Stimulated activated CD8-positive, alpha-beta memory T cell treated with anti-CD3 and anti-CD28 coated beads, Interleukin-2, amount 100 ng/mL, for 1 hour (primary cell): ENCODE measurements at places on chromosomes 1 and 21.

GRCh38 chr1:55088413-55088812 lies 49.1 kb downstream of the PCSK9 start:
- DNase-seq, result no peak

DNA sequence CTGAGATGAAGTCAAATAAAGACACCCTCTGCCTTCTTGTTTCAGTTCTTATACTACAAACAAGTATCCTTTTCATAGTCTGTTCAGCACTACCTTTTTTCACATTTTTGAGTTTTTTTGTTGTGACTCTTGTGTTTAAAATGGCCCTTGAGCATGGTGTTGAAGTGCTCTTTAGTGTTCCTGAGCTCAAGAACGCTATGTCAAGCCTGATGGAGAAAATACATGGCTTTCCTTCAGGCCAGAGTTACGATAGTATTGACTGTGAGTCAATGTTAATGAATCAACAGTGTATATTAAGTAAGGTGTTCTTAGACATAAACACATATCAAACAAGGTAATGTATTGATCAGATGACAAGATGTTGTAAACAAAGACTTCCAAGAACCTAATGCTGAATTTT lies 12.7 kb downstream of the RNPC3 start:
- no peak for DNase-seq

DNA sequence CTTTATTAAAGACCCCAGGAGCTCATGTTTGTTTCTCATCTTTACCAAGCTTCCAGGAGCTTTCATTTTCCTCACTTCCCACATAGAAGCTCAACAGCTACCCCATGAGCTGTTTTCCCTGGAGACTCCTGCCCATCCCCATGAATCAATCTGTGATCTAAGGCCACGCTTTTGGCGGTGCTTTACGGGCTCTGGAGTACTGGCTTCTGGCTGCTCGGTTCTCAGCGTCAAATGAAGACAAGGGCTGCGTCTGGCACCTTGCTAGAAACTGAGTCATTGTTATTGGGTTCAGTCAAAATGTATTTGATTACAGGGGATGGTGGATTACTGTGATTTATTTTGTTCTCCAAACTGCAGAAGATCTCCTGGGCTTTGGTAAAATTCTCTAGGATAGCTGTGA lies 39.9 kb downstream of the ACP6 start:
- no peak for DNase-seq

DNA sequence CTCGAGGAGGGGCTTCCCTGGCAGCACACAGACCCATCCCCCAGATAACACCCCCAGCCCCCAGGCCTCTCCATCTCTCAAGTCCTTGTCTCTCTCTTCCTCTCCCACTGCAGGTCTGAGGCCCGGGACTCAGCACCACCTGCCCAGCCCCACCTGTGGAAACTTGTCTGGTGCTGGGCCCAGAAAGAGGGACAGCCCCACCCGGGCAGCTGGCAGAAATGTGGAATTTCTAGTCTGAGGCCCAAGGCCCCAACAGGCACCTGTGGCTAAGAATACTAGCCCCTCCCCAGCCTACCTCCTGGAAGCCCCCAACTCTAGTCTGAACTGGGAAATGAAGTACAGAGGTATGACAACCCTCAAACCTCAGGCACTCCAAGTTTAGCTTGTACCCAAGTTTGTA lies 15.4 kb downstream of the TTC39A start:
- DNase-seq, result no peak

- no peak for DNase-seq
Observed at GRCh38 chr1:18830596-18830995, 28.9 kb downstream of the TAS1R2 start.

DNA sequence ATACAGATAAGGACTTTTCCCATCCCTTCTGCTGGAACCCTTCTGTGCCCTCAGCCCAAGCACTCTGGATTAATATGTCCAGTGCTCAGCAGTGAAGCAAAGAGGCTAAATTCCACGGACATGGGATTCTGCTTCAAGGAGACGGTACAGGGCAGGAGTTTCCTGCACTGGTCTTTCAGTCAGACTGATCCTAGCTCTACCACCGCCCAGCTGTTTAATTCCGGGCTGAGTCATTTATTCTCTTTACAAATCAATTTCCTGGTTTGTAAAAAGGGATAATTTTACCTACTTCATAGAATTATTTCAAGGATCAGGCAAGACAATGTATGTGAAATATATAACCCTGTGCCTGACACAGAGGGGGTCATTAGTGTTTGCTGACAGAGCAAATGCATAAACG lies 41.6 kb upstream of the NRDC start:
- DNase-seq, result no peak

DNA sequence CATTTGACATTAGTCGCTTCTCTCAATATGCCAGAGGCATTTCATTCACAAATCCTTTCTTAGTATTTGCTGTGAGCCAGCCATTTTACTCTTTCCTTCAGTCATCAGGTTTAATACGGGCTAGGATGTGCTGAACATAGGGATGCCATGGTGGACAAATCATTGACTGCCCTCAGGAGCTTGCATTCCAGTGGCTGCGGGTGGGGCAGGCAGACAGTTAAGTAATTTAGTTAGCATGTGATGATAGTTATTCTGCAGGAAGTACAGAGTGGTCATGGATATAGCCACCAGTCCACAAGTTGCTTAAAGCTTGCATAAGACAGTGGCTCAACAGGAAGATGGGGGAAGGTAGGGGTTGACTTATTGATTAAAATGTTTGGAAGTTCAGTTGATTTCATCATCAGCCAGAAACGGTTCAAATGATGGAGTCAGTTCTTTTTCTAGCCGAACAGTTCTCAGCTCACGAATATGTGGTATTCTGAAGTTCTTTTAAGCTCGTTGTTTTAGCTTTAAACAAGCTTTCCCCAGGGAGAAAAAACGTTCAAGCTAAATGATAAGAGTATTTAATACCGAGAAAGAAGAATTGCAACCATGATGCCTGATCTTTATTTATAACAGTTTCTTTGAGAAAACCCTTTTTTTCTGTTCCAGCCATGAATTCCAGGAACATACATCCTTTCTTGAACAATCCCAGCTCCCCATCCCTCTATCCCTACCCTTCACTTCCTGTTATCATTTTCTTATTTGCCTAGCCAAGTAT lies 1.4 kb downstream of the SLC22A15 start:
- no peak for DNase-seq

DNA sequence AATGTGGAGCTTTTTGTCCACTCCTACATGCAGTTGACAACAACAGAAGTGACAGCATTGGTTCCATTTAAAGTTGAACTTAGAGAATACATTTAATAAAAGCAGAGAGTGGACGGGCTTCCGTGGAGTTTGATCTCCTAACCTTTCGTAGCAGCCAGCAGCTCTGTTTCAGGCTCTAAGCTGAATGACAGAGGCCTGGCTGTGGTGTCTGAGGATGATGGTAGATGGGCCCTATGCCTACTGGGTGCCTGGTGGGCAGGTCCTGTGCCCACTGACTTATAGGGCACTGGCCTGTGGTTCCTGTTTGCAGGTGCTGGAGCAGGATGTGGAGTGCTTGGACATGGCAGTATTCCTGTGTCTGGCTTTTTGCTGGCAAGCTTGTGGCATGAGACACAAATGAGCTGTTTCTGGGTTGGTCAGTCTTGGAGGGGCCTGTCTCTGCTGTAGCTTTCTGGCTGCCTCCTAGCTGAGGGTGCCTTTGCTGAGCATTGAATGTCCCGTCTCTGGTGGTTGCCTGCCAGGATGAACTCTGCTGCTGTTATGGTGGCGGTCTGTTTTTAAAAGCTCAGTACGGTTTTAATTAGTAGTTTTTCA lies 54.6 kb downstream of the PRDM2 start:
- no peak for DNase-seq

DNA sequence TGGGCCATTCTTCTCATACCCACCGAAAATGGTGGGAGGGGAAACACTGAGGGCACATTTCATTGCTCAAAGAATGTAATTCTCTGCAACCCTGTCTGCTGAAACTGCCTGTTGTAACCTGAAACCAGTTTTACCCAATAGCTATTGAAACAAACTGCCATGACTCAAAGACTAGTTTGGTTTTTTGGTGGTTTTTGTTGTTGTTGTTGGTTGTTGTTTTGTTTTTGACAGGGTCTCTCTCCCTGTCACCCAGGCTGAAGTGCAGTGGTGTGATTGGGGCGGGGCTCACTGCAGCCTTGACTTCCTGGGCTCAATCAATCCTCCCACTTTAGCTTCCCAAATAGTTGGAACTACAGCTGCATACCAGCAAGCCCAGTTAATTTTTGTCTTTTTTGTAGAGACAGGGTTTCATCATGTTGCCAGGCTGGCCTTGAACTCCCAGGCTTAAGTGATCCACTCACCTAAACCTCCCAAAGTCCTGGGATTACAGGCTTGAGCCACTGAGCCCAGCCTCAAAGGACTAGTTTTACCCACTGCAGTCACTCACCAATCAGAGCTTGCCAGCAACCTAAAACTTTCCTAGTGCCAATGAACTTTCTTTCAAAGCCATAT lies 2.1 kb upstream of the IPP start:
- no peak for DNase-seq

GRCh38 chr1:40383095-40383487 lies 9.6 kb downstream of the SMAP2 start:
- no peak for DNase-seq

DNA sequence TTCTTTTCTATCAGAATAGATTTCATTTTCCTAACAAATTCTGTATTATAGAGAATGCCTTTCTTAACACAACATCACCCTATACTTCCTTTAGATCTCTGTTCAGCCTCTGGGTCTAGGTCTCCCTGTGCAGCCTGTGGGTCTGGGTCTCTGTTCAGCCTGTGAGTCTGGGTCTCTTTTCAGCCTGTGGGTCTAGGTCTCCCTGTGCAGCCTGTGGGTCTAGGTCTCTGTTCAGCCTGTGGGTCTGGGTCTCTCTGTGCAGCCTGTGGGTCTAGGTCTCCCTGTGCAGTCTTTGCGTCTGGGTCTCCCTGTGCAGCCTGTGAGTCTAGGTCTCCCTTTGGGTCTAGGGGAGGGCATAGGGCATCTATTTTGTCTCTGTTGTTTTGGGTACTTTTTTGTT lies 59.6 kb upstream of the DIP2A start:
- DNase-seq, result no peak

- DNase-seq, result no peak
Observed at GRCh38 chr1:172581779-172582178, 48.8 kb downstream of the SUCO start.

GRCh38 chr21:28509031-28509430 lies 483.6 kb downstream of the LTN1 start:
- no peak for DNase-seq

DNA sequence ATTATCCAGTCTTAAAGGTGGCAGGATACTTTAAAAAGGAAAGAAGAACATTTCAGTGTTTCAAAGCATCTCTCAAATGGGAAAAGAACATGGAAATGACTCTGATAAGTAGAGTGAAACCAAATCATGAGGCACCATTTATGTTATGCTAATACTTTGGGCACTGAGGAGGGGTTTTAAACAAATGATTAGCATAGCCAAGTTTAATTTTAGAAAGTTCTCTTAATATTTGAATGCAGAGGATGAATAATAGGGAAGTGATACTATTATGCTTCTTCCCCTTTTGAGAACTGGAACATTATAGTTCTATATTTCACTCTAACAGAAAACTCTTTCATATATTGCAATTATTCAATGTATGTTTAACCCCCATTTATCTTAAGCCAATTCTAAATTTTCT lies 1181.9 kb upstream of the PRMT6 start:
- no peak for DNase-seq

- DNase-seq, result no peak
Observed at GRCh38 chr1:67350783-67351182, 43.1 kb downstream of the IL12RB2 start.

DNA sequence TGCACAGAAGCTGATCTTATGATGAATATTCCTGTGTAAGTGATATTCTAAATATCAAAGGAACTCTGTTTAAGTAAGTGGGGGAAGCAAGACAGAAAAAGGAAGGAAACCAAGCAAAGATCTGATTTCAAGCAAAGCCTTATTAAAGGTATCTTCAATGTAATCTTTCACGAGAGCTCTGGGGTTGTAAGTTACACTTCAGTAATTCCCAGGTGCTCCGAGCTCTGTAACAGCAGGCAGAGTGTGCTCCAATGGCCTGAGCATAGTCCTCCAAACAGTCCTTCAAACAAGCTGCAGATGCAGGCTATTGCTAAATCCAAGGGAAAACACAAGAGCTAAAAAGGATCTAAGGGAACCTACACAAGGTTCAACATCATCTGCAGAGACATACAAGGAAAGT lies 949.7 kb upstream of the TMPRSS15 start:
- DNase-seq, result no peak

DNA sequence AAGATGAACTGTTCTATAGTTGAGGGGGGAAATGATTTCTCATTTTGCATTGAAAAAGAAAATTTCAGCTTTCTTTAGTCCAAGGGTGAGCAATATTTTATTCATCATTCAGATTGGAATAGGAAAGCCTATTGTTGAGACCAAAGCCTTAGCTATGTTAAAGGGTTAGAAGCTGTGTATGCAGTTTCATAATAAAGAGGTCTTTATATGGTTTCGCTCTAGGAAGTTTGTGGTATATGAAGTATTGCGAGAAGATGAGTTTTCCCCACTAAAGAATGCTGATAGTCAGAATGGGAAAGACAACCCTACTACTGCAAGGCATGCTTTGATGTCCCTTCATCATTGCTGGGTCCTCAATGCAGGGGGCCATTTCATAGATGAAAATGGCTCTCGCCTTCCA lies 28.6 kb downstream of the UAP1 start:
- no peak for DNase-seq

DNA sequence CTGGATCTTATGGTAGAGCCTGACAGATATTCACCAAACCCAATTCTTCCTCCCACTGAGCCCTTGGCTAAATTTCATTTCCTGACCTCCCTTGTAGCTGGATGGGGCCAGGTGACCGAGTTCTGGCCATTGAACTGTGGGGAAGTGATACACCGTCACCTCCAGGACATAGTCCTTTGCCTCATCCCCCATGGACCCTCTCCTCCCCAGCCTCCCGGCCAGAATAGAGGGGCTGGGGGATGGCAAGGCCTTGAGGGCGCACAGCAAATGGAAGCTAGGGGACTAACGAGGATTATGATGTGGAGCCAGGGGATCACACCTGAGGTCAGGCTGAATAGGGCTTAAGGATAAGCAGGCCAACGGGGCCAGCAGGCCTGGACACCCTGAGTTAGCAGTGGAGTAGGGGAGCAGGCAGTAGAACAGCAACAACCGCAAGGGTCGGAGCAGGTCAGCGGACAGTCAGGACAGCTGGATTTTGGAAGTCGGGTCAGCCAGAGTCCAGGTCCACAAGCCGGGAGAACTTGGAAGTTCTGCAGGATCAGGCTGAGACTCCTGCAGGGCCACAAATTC lies 15.0 kb downstream of the BATF3 start:
- no peak for DNase-seq

DNA sequence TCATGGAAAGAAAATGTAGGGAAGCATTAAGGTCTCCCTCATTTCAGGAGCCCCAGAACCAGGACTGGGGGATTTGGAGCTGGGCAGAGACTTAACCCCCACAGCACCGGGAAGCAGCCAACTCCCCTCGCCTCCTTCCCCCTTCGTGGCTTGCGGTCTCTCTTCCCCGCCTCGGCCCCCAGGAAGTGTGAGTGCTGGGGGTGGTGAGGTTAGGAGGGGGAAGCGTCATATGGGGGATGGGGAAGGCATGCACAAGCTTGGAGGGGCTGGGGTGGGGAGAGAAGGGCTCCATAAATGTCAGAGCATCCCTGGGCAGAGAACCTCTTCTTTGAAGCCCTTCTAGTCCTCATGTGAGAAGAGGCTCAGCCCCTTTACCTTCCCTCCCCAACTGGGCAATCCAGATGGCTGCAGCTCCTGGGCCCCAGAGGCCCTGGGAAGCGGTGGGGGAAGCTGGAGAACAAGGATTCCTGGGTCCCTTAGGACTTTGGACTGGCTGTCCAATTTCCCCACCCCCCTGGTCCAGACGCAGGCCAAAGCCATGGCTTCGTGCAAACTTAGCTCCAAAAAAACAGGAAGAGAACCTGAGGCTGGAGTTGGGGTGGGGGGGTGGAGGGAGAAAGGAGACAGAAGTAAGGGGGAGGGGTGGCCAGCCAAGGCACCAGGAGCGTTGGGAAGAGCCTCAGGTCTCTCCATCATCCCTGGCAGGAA lies 7.8 kb downstream of the ZBTB7B start:
- DNase-seq, result no peak
